ENCODE measurements at places on chromosomes 6 and 20. TPM values are rescaled to one million over a fixed set of nuclear protein-coding genes. Genes with fewer than 3 reads are reported as not detected.

GRCh38 chr6:90175627-90176538 lies 120.8 kb downstream of the BACH2 start:
- DNase-seq = no peak

- DNase-seq = no peak
Observed at GRCh38 chr6:163338671-163339405, 75.7 kb upstream of the QKI start.

DNA sequence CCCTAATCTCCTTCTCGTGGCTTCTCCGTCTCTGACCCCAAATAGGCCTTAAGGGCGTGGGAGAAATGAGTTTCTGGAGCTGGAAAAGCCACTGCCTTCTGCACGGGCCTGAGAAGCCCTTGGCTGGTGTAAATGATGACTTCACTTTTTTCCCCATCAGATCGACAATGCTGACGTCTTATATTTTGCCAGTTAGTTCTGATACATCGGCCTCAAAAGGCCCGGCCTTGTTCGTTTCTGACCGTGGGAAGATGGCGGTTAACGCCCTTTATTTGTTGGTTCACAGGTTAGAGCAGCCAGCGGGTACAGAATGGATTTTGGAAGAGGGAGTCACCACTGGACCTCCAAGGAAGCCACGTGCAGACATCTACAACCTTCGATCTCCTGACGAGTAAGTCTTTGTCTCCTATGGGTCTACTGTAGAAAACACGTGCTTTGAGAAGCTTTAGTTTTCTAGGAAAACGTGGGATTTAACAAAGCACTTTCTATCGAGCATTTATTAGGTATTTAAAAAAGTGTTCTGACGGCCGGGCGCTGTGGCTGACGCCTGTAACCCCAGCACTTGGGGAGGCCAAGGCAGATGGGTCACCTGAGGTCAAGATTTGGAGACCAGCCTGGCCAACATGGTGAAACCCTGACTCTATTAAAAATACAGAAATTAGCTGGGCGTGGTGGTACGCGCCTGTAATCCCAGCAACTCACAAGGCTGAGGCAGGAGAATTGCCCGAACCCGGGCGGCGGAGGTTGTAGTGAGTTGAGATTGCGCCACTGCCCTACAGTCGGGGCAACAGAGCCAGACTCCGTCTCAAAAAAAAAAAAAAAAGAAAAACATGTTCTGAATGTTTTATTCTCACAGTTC lies 1.2 kb upstream of the ZNFX1 start:
- peak; percentile 46 for DNase-seq

Gene ZSCAN23
- total RNA-seq = not detected

Gene SLC12A5
- 11.0 TPM for total RNA-seq

Gene GRM1
- not detected for total RNA-seq

Gene TRDN
- total RNA-seq = not detected

Gene SIGLEC1
- 0.11 TPM for total RNA-seq

Data from OCI-LY7 (cell line).